Stromal cell of bone marrow (primary cell): ENCODE measurements at places on chromosomes 12 and 14.

- no peak for DNase-seq
Observed at GRCh38 chr14:22715186-22715812, 51.2 kb upstream of the OXA1L start.

DNA sequence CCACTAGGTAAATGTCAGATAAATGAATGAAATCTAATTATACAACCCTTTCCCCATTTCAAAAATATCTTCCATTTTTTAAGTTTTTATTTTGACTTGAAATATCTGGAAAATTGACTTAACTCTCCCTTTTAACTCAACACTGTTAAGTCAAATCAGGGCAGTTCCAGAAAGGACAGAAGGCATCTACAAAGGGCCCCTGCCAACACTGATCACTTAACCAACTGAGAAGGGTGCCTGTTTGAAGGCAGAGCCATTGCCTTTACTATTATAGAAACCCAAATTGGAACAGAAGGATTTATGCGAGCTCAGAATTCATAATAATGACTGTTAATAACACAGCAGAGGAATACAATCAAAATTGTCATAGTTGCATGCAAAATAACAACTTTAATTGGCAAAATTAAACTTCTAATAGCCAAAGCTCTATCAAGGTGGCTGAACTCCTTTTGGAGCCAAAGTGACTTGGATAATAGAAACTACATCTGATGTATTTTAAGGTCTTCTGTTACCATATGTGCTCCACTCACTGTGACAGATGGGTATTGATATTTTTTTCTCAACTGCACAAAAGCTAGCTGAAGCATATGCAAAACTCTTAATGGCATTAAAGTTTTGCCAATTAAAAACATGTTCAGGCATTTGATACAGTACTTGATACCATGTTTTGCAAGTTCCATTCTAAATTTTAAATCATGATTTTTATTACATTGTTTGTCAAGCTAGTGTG is 383.8 kb downstream of the NOVA1 start:
- no peak for DNase-seq

DNA sequence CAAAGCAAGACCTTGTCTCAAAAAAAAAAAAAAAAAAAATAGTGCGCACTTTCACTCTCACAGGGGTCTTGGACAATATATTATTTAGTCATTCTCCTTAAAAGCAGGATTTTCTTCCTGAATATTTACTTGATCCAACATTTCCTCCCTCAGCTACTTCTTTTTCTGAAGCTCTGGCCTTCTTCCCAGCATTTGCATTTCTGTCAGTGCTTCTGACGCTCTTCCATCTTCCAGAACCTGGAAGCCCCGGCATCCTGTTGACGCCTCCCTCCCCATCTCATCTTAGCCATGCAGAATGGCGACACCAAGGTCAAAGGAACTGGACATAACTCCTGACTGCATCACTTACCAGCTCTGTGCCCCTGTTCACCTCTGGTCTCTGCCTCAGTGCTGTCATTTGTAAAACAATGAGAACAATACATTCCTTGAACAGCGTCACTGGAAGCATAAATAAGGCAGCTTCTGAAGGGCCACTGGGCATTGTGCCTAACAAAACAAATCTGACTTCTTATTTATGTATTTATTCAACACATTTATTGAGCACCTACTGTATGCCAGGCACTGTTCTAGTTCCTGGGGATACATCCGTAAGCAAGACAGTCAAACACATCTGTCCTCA is 90.9 kb upstream of the MDM1 start:
- no peak for DNase-seq

GRCh38 chr14:70981000-70981952 is 74.0 kb downstream of the PCNX1 start:
- peak; percentile 6 for DNase-seq

GRCh38 chr14:88856786-88857366 is 32.4 kb downstream of the TTC8 start:
- DNase-seq: no peak

GRCh38 chr14:105206873-105207272 is 25.8 kb upstream of the NUDT14 start:
- no peak for DNase-seq

DNA sequence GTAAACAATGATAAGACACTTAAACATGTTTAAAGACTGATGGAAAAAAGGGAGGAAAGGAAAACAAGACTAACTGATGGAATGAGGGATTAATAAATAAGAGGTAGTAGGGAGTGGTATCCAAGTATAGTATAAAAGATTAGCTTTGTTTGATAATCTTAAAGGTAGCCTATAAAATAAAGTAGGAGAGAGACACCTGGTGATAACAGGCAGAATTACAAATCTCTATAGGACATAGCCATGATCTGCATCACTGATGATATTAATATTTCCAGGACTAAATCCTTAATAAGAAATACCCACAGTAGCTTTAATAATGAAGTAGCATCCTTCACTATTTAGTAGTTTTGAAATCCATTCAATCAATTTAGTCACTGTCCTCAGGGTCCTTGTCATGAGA is 30.4 kb downstream of the DLGAP5 start:
- peak; percentile 19 for DNase-seq

DNA sequence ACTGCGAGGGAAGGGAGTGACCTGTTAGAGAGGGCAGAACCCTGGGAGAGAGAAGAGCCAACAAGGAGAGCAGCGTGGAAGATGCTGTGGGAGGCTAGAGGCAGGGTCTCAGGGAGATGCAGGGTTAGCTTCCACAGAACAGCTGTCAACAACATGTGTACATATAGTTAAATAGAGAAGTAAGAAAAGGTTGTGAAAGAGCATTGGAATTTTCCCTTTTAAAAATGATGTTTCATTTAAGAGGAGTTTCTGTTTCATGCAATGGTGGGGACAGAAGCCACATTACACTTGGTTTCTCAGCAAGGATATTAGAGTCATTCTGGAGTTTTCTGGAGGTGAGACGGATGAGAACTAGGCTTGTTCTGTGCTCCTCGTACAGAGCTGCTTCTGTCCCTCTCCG is 23.8 kb upstream of the TBC1D30 start:
- no peak for DNase-seq

DNA sequence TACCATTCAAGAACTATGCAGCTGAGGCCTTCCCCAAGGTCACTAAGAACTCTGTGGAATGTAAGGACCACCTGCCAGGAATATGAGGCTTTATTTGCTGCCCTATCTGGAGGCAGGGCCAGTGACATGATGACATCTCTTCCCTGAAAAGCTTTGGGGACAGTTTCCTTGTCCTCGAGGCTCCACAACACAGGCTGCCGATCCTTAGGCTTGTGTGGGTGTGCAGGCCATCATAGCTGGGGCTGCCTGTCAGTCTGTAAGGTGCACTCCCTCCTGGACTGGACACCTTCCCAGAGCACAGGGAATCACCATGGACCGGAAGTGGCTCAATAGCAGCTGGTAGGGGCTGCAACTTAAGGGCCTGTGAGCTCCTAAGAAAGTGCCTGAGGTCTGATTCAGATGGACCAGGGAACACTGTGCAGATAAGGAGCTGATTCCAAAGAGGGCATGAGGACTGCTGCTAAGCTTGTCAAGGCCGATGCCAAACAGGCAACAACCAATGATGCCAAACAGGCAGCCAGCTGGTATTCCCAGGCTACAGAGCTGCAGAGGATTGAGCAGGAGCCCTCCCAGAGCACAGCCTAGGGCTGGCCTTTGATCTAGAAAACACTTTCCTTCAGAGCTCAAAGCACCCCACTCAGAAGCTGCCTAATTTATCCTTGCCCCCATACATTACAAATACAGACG is 84.3 kb downstream of the CRACR2A start:
- DNase-seq: no peak

GRCh38 chr14:35883677-35884293 is 57.6 kb downstream of the BRMS1L start:
- DNase-seq: no peak

DNA sequence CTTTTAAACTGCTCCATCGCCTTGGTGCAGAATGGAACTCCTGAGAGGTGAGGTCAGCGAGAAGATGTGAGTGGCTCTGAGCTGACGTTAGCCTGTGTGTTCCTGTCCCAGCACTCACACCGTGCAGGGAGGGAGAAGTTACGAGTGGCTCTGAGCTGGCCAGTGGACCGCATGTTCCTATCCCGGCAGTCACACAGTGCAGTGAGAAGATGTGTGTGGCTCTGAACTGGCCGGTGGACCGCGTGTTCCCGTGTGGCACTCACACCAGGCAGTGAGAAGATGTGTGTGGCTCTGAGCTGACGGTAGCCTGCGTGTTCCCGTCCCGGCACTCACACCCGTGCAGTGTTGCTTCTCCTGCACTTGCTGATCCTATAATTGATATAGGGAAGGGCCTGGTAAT is 59.9 kb downstream of the VCPKMT start:
- no peak for DNase-seq

DNA sequence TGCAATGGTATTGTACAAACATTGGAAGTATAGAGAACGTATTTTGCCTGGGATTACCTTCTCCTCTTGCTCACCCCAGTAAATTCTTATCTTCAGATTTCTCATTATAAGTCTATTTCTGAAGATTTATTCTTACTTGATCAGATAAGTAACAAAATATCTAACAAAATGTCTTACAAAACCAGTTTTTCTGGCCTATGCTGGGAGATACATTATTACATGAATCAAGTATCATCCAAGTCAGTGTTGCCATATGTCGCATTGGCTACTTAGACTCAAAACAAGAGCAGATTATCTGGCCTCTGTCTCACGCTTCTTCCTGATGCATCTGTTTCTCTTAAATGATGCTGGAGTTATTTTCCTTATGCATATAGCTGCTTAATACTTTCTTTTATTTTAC is 408.5 kb downstream of the CCER1 start:
- no peak for DNase-seq

DNA sequence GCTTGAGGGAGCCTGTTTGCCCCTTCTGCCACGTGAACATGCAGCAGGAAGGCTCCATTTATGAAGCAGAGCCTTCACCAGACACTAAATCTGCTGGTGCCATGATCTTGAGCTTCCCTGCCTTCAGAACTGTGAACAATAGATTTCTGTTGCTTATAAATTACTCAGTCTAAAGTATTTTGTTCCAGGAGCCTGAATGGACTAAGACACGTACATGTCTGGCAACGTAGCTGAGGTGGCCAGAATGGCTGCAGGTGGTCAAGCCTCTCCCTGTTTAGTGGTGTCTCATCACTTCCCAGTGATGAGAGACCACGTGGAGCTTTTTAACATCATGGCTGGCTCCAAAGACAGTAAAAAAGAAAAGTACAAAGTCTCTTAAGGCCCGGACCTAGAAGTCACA is 32.2 kb upstream of the SLC38A2 start:
- DNase-seq: no peak

DNA sequence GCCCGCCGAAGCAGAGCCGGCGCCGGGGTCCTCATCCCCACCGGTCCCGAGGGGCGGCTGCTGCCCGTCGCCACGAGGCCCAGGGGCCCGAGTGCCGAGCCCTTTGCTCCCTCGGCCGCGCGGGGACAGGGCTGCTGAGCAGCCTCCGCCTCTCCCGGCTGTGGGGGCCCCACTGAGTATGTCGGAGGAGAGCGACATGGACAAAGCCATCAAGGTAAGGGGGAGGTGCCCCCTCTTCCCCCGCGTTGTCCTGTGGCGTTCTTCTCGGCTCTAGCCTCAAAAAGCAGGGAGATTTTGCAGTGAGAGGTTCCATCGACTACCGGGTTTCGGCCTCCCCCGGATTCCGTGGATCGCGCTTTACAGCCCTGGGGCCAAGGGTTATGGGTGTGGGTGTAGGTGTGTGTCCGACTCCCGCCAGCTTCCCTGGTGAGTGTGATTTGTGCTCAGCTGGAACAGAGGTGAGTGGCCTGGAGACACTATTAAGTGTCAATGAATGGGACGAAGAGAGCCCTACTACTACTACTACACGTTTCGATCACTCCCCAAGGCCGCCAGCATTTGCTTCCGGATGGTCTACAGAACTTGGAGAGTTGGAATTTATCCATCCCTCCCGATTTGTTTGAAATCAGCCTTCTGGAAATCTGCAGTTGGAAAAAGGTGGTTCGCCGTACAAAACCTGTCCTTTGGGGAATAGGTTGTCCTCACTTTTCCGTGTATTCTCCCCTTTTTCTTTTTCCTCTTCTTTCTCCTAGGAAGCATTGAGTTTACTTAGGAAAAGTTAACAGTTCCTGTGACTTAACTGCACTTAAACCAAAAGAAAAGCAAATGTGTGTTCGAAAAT is 748 bp downstream of the MAPKAPK5 start:
- no peak for DNase-seq

- DNase-seq: no peak
Observed at GRCh38 chr12:88354691-88355090, 212.6 kb downstream of the TMTC3 start.

- DNase-seq: no peak
Observed at GRCh38 chr12:62983594-62983993, 48.6 kb upstream of the PPM1H start.

DNA sequence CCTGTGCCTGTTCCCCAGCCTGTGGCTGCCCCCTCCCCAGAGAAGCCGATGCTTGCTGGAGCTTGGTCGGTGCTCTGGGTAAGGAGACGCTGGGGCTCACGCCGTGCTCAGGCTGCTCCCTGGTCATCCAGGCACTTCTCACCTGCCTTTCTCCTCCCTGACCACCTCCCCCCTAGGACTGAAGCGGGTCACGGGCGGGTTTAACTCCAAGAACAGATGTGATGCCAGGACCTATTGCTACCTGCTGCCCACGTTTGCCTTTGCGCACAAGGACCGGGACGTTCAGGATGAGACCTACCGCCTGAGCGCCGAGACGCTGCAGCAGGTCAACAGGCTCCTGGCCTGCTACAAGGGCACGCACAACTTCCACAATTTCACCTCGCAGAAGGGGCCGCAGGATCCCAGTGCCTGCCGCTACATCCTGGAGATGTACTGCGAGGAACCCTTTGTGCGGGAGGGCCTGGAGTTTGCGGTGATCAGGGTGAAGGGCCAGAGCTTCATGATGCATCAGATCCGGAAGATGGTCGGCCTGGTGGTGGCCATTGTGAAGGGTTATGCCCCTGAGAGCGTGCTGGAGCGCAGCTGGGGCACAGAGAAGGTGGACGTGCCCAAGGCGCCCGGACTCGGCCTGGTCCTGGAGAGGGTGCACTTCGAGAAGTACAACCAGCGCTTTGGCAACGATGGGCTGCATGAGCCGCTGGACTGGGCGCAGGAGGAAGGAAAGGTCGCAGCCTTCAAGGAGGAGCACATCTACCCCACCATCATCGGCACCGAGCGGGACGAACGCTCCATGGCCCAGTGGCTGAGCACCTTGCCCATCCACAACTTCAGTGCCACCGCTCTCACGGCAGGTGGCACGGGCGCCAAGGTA is 8.4 kb upstream of the EP400 start:
- no peak for DNase-seq

- DNase-seq: no peak
Observed at GRCh38 chr12:29152981-29153630, 4.0 kb downstream of the FAR2 start.
